Activated CD8-positive, alpha-beta memory T cell treated with anti-CD3 and anti-CD28 coated beads for 1 hour (primary cell): ENCODE measurements at places on chromosomes 1 and 21.

DNA sequence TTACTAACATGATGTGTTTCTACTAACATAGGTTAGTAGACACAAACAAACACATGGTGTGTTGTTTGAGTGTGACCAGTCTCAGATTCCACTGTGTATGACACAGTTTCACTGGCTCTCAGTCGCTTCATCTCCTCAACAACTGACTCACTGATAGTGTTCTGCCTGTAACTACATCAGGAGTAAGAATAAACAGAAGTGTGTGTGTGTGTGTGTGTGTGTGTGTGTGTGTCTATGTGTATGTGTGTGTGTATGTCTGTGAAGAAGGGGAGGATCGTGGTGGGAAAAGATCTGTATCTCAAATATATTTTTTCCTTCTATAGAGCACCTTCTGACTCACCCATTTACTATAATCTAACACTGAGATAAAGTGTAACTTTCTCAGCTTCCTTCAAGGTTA, 391.0 kb downstream of the PTPRC start:
- DNase-seq: no peak

DNA sequence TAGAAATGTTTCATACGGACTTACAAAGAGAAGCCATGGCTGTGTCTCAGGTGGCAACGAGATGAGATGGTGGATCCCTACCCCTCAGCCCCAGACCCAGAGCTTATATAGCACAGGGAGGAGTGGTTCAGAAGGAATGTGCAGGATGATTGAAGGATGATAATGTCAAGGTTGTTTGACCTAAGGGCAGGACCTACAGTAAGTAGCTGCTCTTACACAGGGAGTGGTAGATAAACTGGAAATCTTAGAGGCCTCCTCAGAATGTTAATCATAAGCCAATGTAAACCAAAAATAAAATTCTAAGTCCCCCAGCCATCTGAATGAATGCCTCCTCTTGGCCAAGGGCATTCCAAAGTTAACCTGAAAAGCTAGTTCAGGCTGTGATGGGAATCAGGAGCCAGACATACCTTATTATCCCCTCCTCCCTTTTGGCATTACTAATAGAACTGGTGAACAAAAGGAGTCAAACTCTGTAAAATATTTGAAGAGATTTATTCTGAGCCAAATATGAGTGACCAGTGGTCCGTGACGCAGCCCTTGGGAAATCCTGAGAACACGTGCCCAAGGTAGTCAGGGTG, 45.8 kb upstream of the PDE9A start:
- no peak for DNase-seq

GRCh38 chr1:109240158-109241152, 8.9 kb upstream of the CELSR2 start:
- DNase-seq: no peak

GRCh38 chr1:12505231-12505630, 112.8 kb downstream of the DHRS3 start:
- no peak for DNase-seq

- no peak for DNase-seq
These were observed 55.9 kb downstream of the BCAR3 start for GRCh38 chr1:93625582-93626327.

DNA sequence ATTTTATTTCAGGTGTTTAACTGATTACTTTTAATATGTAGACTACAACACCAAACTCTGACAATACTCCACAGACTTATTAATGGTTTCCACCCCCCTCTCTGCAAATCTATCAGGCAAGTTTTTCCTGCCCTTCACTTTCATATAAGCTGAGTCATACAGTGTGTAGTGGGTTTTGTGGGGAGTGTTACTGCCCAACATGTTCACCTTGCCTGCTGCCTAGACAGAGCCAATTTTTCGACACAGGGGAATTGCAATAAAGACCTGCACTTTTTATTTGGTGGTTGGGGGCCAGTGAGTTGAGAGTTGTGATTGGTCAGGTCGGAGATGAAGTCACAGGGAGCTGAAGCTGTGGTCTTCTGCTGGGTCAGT, 119.7 kb downstream of the PPIAL4G start:
- no peak for DNase-seq
